ENCODE measurements at places on chromosomes 7 and 10.

DNA sequence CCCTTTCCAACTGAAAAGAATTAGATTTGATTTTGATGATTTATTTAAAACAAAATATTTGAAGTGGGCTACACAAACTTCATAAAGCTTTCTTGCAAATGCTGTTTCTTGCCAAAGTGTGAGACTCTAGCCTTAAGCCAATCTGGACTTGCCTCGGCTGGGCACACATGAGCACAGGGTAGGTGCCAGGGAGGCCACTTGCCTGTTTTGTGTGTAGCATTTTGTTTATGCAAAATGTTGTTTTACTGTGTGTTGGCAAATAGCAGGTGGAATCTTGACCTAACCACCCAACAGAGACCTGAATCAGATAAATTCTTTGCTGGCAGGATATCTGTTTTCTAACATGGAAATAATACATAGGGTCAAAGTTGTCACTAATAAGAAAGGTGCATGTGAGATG lies 161.1 kb downstream of the BMPER start:
- no peak for DNase-seq

- peak; percentile 52 for DNase-seq
These were observed 50.1 kb upstream of the DPYSL4 start for GRCh38 chr10:132136689-132137088.

DNA sequence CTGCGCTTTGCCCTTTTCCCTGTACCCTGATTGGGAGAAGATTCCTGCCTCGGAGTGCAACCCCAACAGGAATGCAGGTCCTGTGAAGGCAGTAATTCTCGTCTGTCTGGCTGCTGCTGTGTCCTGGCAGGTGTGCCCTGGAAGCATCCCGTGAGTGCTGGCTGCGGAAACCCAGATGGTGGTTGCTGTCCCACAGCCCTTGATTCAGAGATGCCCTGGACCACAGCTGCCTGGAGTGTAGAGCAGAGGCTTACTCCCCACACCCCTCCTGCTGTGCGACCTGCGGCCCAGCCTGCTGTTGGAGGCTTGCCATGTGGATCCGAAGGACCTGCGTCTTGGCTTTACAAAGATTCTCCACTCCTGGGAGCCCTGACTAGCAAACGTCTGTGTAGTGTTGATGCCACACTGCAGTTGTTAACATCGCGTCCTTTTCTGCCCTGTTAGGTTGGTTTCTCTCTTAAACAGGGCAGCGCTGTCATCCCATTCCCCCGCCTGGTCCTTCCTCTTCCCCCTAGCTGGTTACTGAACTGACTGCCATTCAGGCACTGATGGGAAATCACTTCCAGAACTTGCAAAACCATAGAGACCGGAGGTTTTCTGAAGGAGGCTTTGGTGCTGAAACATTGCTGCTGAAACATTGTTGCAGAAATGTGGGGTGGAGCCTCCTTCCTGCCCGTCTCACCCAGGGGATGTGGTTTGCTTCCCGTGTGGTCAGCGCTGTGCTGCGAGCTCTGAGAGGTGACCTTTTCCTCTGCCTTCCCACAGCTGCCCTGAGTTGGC lies 53.3 kb downstream of the DNAJB6 start:
- peak; percentile 89 for DNase-seq

GRCh38 chr7:119943942-119944600 lies 328.9 kb upstream of the KCND2 start:
- DNase-seq: no peak

DNA sequence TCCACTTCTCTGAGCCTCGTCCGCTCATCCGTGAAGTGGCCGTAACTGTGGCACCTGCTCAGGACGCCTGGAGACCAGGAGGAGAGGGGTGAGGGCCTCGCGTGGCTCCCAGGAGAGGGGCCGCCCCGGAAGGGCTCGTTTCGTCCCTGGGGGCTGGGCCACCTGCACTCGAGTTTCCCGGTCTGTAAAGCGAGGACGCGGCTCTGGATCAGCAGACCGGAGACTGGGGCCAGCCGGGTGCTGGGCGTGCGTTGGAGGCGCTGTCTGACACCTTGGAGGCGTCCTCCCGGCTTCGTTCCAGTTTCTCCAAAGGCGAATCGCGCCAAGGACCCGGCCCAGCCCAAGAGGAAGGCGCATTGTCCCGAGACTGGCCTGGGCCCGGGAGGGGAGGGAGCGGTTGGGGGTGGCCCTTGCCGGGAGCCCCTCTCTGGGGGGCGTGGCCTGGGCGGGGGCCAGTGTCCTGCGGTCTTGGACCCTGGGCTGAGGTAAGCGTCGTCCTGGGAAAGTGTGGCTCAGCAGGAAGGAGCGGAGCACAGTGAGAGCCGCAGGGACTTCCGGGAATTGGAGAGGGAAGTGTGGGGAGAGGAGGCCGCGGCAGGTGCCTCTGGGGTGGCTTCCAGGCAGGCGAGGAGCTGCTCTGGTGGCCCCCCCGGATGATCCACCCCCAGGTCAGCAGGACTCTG lies 89.6 kb downstream of the FOXL3 start:
- DNase-seq: peak; percentile 78

- no peak for DNase-seq
These were observed 44.8 kb upstream of the ORC5 start for GRCh38 chr7:104252409-104253134.

DNA sequence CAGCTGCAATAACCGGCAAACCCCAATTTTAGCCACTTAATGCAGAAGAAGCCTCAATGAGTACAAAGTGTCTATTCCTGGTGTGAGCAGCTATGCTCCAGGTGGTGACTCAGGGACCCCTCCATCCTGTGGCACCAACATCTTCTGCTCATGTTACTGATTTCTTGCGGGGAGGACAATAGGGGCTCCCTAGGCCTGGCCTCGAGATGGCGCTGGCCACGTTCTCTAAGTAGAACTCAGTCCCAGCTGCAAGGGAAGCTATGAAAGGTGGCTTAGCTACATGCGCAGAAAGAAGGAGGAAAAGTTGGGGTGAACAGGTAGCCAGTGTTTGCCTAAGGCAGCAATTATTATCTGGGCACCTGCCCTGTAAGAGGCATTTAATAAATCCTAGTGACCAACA lies 6.6 kb downstream of the GJD4 start:
- DNase-seq: no peak
